Foreskin keratinocyte (primary cell): ENCODE measurements at places on chromosomes 4 and X. TPM values are rescaled to one million over a fixed set of nuclear protein-coding genes. Genes with fewer than 3 reads are reported as not detected.

Gene GPRASP2
- 2.4 and 2.9 TPM in 2 replicates for polyA plus RNA-seq

Gene DKK2
- 0.12 and 0.13 TPM in 2 replicates for polyA plus RNA-seq

GRCh38 chr4:147318586-147318985 is 162.3 kb upstream of the EDNRA start:
- no peak for DNase-seq

Gene RASSF6
- polyA plus RNA-seq: 0.45 and 0.69 TPM in 2 replicates

- no peak for DNase-seq
Measured at GRCh38 chrX:127243654-127244053, 424.1 kb downstream of the PRR32 start.

DNA sequence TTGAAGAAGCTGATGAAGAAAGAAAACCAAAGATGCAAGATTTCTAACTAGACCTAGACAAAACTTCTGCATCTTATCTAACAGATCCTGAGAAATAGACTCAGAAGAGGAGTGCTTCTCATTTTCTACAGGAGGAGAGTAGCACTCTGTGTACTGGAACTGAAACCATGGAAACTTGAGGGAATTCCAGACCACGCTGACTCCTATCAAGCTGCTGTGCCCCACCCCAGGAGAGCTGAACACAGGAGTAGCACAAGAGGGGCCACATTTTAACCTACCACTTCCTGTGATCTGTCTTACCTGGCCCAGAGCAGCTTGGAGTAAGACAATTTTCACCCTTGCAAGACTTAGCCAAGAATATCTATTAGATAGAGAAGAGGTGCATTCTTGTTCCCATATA is 248.9 kb downstream of the SCFD2 start:
- no peak for DNase-seq
